NCI-H748 treated with DMSO at 0.1 percent for 48 hours (cell line): ENCODE measurements at places on chromosomes 6 and 20.

GRCh38 chr6:136127873-136128272 is 122.2 kb downstream of the MTFR2 start:
- no peak for DNase-seq

DNA sequence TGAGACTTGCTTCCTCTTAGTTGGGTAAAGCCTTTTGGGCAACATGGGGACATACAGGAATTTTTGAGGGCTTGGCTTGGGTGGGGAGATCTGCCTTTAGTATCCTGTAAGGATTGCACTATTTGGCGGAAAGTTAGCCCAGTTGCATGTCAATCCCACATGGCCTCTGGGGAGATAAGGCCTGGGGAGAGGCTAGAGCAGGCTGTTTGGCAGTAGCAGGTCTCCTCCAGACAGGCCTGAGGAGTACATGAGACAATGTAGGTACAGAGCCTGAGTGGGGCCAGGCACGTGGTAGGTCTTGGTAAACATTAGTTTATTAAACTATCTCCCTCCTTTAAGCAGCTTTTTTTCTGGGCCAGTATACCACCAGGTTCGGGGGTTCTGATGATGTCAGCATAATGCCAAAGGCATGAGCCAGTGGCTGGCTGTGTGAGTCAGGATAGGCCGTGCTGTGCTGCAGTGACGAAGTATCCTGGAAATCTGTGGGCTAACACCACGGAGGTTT is 147.9 kb downstream of the VEGFA start:
- DNase-seq, result no peak

DNA sequence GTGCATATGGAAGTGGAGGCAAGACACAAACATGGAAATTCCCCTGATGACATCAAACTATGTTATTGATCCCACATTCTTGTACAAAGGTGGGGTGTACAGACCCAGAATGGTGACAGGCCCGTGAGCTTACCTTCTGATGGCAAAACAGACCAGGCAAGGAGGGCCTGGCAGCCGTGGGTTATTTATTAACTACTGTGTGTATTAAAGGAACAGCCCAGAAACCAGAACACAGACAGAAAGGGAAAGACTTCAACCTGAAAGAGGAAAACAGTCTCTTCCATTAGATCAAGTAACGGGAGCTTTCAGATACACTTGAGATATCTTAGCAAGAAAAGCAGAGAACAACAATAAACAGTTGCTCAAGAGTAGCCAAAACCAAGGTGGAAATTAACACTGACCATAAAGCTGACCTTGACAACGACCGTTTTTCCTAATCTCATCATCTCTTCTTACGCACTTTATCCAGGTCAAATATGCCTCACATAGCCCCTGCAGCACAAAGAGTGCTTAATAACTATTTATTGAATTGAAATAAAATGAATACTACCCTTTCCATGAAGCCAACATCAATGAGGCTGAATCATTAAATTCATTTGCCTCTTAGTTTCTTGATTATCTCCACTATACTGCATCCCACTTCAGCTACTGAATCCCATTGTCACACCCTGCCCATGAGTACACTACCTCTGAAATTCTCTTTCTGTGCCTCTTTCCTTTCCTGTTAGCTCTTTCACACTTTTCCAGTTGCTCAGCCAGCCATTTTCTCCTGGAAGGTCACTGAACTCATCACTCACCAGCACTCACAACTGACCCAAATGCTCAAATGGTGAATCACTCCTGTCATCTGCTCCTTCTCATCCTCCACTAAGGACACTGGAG is 67.4 kb downstream of the MOXD1 start:
- no peak for DNase-seq

DNA sequence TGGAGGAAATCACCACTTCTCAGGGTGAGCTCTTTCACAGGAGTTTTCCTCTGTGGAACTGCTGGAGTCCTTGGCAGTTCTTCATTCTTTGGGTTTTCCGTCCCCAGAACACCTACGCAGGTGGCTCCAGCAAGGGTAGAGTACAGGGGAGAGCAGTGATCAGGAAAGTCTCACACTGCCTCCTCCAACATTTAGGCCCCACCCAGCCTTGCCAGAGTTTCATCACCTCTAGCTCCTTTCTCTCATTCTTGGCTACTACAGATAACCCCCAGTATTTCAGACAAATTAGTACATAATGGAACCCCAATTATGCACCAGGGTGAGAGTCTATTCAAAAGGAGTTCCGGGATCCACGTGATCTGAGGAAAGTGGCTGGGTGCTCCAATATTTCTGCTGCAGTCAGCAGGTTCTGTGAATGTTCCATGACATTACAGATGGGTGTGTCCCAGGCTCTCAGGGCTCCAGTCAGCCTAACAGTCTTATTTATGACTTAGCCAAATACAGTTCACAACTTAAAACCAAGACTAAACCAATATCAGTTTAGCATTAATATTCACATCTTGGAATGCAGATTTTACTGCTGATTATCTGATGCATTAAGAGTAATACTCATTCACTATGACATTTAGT is 44.6 kb downstream of the GPR63 start:
- DNase-seq, result no peak

GRCh38 chr6:96286503-96286902 is 235.1 kb upstream of the UFL1 start:
- no peak for DNase-seq

GRCh38 chr20:61072398-61072797 is 179.7 kb upstream of the CDH4 start:
- no peak for DNase-seq

- no peak for DNase-seq
These were observed 82.4 kb upstream of the TCF21 start for GRCh38 chr6:133806382-133807140.

DNA sequence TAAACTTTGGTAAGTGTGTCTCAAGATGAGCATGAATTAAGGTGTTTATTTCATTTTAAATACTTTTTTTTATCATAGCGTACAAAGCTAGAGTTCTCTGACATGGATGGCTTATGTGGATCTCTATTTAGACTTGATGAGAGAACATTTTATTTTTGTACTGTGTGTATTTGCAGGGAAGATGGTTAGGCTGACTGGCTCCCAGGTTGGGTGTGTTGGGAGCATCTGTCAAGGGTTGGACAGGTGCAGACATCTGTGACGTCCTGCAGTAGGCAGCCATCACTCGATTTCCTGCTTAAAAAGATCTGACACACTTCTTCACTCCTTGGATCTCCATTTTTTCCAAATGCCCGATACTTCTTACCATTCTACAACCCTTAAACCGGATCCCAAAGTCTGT is 221.9 kb upstream of the QKI start:
- no peak for DNase-seq

DNA sequence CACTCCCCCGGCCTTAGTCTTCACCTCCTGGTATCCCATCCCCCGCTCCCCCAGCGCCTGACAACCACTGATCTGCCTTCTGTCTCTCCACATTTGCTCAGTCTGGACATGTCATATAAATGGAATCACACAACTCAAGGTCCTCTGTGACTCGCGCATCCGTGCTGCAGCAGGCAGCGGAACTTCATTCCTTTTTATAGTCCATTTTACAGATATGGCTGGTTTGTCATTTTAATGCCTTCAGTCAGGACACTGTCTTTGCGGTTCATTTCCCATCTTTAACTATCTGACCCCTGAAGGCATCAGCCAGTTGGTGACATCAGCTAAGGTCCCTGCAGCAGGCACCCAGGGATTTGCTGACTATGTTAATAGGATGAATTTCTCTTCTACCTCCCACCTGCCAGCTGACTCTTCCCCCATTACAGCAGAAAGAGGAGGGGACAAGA is 125.7 kb downstream of the ZMYND8 start:
- no peak for DNase-seq
